ENCODE measurements at places on chromosomes 13 and 19.
A peak's percentile ranks its signal among the peaks of the same experiment; 100 is the strongest.

DNA sequence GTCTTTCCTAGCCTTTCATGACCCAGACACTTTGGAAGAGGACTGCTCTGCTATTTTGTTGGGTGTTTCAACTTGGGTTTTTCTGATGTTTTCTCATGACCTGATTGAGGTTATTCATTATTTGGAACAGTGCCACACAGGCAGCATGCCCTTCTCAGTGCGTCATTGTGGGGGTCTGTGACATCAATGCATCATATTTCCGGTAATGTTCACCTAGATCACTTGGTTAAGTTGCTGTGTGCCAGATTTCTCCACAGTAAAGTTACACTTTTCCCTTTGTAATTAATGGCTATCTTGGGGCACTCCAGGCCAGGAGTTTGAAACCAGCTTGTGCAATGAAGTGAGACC, 124.4 kb downstream of the SIPA1L3 start:
- DNase-seq, result no peak

DNA sequence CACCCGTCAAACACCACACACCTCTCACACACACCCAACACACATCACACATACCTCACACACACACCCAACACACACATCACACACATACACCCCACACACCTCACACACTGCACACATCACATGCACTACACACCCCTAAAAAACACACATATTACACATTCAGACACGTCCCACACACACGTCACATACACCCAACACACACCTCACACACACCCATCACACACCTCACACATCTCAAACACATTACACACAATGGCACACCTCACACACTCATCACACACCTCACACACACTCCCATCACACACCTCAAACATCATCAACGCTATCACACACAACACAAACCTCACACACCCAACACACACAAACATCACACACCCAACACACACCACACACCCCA, 133.1 kb downstream of the CRYL1 start:
- DNase-seq, result no peak

DNA sequence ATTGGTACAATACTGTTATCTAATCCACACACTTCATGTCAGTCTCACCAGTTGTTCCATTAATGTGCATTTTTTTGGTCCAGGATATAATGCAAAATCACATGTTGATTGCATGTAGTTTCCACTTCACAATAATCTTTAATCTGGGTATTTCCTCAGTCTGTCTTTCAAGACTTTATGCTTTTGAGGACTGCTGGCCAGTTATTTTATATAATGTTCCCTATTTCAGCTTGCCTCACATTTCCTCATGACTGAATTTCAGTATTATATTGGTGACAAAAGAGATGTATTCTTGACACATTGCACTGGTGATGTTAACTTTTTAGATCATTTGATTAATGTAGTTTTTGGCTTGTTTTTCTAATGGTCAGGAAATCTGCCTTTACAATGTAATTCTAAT, 368.3 kb downstream of the IRS2 start:
- DNase-seq, result no peak

- DNase-seq, result no peak
Measured at GRCh38 chr19:38132781-38133180, 91.2 kb downstream of the DPF1 start.

- DNase-seq, result no peak
Measured at GRCh38 chr13:94710881-94711560, 1.3 kb downstream of the SOX21 start.

- no peak for DNase-seq
Measured at GRCh38 chr19:41405776-41406175, 8.2 kb downstream of the BCKDHA start.

- DNase-seq, result no peak
Measured at GRCh38 chr19:30004403-30004802, 62.4 kb downstream of the URI1 start.

GRCh38 chr13:87094646-87095045, 576.5 kb upstream of the SLITRK5 start:
- no peak for DNase-seq

- DNase-seq, result peak; percentile 2
Measured at GRCh38 chr19:39083983-39084731, at the start of gene ACP7. Gene ACP7 (plus strand): TSS chr19:39084368. CDS start chr19:39085270, 902 bp downstream.

DNA sequence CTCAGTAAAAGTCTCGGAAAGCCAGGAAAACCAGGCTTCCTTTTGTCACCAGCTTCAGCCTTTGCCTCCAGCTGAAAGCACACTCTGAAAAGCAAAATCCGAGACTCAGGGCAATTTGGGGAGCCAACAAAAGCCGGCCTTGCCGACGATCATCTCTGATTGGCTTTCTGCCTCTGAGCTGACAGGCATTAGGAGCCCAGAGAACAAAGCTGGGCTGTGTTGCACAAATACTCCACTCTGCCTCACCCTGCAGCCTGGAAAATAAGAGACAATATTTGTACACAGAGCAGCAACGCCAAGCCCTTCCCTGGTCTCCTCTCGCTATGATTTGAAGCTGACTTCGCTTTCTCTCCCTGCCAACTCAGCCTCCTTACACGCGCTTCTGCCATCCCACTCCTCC, 46.9 kb downstream of the CACNA1A start:
- no peak for DNase-seq

GRCh38 chr13:43580280-43580679, 206.5 kb downstream of the ENOX1 start:
- DNase-seq, result no peak

GRCh38 chr13:52450012-52450792, at the start of gene VPS36:
Gene VPS36 (minus strand): TSS chr13:52450634. CDS start chr13:52450594, 40 bp downstream.
- peak; percentile 96 for DNase-seq

DNA sequence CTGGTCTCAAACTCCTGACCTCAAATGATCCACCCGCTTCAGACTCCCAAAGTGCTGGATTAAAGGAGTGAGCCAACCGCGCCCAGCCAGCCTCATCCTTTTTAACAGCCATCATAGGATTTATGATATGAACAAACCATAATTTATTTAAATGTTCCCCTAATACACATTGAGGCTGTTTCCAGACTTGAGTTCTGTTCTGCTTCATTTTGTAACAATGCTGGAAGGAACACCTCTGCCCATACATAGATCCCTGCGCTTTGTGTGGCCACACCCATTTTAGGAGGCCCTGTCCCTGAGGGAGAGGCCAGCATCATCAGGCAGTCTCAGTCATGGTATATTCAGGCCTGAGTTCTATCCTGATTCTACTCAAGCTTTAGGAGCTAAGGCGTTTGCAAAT, 35.9 kb downstream of the TPT1 start:
- DNase-seq, result no peak

- DNase-seq, result no peak
Measured at GRCh38 chr19:15284091-15284490, 48.2 kb downstream of the BRD4 start.

GRCh38 chr19:31266731-31267130, 82.5 kb downstream of the TSHZ3 start:
- no peak for DNase-seq

DNA sequence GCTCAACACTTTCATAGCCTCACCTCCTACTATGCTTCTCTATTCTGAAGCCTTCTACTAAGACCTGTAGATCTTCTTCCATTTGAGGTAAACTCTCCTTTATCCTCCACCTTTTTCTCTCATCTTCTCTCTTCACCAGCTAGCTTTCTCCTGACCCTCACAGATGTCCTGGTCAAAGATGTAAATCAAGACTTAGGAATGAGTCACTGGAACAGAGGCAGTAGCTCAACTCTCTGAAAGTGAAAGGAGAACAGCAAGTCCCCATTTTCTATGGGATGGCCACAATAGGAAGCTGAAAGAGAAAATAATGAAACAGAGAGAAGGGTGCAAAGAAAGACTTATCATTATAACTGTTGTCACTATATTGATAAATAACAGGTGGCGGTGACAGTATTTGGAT, 86.1 kb upstream of the DOCK9 start:
- no peak for DNase-seq

DNA sequence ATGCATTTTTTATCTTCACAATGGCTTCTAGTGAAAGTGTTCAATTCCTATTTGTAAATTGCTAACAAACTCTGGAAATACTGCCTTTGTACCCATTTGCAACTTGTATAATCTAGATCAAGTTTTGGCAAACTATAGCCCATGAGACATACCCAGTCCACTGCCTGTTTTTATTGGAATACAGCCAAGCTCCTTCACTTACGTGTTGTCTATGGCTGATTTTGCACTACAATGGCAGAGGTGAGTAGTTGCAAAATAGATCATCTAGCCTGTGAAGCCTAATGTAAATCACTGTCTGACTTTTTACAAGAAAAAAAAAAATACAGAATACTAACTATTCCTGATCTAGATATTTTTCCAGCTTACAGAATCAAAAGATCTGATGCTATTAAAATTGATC, 37.1 kb downstream of the DZIP1 start:
- no peak for DNase-seq

DNA sequence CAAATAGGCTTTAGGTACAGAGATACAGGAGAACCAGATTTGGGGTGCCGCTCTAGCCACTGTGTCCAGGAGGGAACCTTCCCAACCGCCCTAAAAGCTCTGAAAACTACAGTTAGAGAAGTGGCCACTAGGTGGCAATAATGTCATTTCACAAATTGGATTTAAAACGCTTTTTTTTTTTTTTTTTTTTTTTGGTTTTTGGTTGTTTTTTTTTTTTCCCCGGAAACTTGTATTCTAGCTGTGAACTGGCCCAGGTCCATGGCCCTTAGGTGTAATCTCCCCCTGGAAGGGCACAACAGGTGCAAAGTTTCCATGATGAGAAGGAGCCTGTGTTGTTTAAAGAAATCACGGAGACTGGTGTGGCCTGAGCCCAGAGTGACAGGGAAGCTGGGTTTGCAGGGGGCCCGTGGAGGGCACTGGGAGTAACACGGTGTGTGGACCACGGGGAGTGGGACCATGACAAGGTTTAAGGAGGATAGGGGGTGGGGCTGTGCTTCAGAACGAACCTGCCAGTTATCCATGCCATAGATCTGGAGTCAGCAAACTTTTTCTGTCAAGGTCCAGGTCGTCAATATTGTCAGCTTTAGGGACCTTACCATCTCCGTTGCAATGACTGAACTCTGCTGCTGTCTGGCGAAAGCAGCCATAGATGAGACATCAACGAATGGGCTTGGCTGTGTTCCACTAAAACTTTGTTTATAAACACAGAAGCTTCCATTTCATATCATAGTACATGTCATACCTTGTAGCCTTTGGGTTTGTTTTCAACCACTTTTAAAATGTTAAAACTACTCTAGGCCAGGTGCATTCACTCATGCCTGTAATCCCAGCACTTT, 10.1 kb downstream of the OR1I1 start:
- peak; percentile 78 for DNase-seq

- DNase-seq, result no peak
Measured at GRCh38 chr13:42959615-42960014, 32.4 kb downstream of the EPSTI1 start.

DNA sequence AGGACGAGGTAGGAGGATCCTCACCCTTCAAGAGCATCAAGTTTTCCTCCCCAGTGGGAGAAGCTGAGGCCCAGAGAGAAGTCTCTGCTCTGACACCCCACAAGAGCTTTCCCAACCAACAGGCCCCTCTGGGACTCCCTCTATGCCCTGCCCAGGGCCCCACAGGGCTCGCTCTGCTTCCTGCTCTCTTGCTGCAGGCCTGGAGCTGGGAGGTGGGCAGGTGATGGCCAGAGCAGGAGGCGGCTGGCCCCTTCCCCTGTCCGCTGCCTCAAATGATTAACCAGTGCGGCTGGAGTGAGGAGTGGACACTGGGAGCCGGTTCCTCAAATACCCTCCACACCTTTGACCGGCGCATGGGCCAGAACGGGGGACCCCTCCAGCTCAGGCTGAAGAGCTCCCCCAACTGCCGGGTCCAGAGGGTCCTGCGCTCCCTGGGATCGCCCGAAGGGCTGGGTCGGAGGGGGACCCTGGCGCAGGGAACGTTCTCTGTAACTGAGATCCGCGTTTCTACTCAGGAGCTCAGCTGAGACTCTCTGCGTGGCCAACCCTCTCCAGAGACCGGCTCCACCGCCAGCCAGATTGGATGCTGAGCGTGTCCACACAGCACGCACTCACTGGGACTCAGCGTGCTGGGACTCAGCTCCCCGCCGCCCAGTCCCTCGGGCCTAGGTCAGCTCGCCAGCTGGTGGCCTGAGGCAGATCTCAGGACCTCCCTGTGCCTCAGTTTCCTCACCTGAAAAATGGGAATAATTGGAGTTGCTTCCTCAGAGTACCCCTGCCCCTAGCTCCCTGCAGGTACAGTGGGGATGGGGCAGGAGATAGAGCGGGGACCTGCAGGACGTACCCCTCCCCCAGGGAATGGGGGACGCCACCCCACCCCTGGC, 6.7 kb upstream of the ONECUT3 start:
- DNase-seq, result no peak

GRCh38 chr19:12202250-12202649, 39.4 kb downstream of the ZNF136 start:
- peak; percentile 66 for DNase-seq

DNA sequence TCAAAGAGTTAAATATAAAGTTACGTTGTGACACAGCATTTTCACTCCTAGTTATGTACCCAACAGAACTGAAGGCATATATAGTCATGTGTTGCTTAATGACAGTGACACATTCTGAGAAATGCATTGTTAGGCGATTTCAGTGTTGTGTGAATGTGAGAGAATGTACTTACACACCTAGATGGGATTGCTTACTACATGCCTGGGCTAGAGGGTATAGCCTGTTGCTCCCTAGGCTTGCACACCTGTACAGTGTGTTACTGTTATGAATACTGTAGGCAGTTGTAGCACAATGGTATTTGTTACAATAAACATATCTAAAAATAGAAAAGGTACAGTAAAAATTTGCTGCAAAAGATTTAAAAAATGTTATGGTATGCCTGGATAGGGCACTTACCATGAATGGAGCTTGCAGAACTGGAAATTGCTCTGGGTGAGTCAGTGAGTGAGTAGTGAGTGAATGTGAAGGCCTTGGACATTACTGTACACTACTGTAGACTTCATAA, 89.2 kb downstream of the DHRS12 start:
- no peak for DNase-seq

DNA sequence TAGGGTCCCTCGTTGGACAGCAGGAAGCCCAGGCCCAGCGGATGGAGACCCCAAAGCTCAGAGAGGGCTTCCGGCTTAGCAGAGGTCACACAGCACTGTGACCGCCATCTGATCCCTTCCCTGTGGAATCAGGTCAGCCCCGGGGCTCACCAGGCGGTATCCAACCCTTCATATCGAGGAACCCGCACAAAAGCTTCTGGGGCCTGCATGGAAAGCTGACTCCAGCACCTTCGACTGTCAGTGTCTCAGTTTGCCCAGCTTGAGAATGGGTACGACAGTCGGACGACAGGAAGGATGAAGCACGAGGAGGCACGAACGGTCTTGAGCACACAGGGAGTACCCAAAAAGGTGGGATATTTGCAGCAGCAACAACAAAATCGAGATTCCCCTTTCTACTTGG, 2.6 kb downstream of the TLE5 start:
- DNase-seq, result no peak

- no peak for DNase-seq
Measured at GRCh38 chr13:78030341-78030896, 111.8 kb upstream of the EDNRB start.

DNA sequence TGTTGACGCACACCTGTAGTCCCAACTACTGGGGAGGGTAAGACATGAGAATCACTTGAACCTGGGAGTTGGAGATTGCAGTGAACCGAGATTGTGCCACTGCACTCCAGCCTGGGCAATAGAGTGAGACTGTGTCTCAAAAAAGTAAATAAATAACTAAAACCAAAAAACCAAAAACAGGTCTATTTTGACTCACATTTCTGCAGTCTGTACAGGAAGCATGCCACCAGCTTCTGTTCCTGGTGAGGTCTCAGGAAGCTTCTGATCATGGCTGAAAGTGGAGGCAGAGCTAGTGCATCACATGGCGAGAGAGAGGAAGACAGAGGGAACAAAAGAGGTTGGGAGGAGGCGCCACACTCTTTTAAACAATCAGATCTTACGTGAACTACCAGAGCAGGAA, 142.5 kb downstream of the ITGBL1 start:
- DNase-seq, result no peak

Measured in CD4-positive, alpha-beta T cell treated with Interleukin-2 at 100 ng/mL for 4 hours (primary cell).